Right renal pelvis (tissue), 4 donors: ENCODE measurements at places on chromosomes 16 and 17. TPM values are rescaled to one million over a fixed set of nuclear protein-coding genes. Genes with fewer than 3 reads are reported as not detected.

SLC47A1 gene
- polyA plus RNA-seq: 15.5 TPM

LHX1 gene
- polyA plus RNA-seq: 96.8 TPM

KRT10 gene
- polyA plus RNA-seq: 71.7 TPM

ZNF629 gene
- 28.2 TPM for polyA plus RNA-seq

TMEM92 gene
- 1.9 TPM for polyA plus RNA-seq

NPIPB4 gene
- polyA plus RNA-seq: 47.7 TPM

SCNN1G gene
- polyA plus RNA-seq: 38.6 TPM

SLC4A1 gene
- 9.5 TPM for polyA plus RNA-seq

GINS2 gene
- 20.5 TPM for polyA plus RNA-seq
